ENCODE measurements at places on chromosomes 4 and X. TPM values are rescaled to one million over a fixed set of nuclear protein-coding genes. Genes with fewer than 3 reads are reported as not detected.
A peak's percentile ranks its signal among the peaks of the same experiment; 100 is the strongest.

DNA sequence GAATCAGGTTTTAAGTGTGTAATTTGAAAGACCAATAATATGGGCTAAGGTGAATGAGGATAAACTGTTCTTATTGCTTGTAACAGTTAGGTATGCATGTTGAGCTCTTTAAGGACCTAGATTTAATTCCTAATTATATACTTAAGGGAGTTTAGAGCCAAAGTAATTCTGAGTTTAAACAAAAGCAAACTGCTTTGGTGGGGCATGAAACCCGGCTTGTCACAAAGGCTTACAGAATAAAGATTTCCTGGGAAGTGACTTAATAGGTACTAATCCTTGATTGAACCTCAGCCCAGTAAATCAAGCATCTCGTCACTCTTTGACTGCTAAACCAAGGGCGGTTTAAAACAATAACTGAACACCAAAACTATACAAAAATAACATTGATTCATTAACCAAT, 1324.2 kb downstream of the RPA4 start:
- no peak for DNase-seq

DNA sequence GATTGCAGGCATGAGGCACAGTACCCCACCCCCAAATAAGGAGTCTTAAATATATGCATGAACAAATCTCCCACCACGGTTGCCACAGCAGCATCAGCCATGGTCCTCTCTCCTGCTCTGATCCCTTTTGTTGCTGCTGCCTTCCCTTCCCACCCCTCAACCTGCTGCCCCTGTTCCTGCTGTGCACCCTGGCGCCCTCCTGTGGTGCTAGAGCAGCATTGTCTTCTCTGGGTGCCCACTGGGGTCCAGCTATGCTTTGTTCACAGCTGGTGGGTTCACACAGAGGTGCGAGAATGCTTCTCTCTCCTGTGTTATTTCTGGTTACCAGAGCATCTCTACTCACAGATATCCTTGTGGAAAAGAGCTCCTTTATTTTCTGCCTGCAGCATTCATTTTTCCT, 116.2 kb downstream of the GATB start:
- DNase-seq, result no peak

The PCYT1B gene
- under 0.01 TPM for total RNA-seq

DNA sequence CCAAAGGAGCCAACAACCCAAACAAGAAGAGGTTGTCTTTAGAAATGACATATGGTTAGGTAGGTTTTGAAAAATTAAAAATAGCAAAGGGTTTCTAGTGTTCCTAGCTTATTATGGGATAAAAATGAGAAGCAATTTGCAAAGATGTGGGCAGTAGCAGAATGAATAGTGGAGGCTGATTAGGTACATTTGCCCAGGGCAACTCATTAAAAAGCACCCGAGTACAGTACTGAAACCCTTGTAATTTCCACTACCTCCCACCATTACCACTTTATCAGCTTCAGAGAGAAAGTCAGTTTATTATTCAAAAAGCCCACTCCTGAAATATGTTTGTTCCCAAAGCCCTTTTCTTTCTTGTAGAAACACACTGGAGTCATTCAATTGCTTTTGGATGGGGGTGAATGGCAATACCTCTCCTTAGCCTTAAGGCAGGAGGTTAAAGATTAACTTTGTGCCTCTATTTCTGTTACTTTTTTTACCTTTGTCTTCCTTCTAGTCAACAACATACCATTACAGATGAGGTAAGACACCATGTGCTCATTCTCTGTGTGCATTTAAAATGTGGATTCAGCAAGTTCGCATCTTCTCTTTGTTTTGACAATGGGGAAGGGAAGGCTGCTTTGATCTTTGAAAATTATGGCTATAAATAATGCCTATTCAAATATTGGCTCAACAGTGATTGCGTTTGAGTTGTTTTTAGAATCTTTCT, 353.8 kb upstream of the CASK start:
- no peak for DNase-seq

DNA sequence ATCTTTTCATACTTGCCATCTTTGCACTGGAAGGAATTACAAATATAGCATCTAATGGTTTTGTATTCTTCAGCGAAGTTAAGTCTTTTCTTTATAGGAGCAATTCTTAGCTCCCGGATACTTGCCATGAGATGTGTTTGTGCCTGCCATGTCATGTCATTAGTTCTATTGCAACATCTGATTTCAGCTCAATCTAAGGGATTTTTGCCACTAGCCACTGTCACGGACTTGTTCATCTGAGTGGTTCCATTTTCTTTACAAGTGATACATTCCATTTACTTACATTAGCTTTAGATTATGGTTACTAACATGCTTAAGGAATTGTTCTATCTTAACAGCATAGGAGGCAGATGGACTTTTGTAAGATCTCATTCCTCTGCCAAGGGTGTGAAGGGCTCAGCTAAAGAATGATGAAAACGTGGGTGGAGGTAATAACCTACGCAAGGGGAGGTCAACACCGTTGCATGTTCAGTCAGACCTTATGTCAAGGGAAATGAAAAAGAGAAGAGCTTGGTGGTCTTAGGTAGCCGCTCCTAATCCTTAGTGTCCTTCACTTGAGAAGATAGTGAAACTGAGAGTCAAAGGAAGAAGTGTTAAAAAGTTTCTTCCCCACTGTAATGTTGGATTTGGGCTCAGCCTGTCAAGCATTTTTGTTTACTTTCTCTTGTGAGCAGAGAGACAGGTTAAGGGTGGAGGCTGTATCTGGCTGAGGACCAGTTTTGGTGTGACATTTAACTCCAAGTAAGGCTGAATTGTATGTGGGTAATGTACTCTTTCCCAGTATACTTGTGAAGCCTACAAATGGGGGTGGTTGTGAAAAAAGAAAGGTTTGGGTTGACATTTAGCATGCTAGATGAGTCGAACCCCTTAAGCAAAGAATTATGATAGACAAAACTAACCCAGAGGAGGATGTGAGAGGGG, 3.6 kb upstream of the KLHL2 start:
- no peak for DNase-seq

DNA sequence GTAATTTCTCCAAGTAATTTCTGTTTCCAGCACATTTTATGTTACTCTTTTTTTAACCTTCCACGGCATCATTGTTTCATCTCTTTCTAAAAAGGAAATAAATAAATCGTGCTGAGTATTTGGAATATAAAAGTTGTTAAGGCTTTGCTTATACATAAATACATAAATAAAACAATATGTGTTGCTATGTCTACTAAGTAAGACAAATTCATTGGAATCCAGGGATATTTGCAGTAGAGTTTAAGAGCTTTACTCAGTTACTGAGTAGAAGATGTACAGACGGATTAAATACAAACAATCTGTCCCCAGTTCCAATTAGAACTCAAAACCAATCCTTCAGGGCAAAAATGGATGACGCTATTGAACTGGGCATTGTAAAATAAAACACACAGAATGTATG, 1.4 kb downstream of the ARHGAP24 start:
- no peak for DNase-seq

GRCh38 chr4:95693594-95693993, 144.8 kb upstream of the UNC5C start:
- peak; percentile 0 for DNase-seq

GRCh38 chr4:176359590-176359989, 39.8 kb downstream of the SPCS3 start:
- peak; percentile 79 for DNase-seq

GRCh38 chr4:82601242-82602015, 39.6 kb upstream of the TMEM150C start:
- no peak for DNase-seq

Data from IMR-90 (cell line).